ENCODE measurements at places on chromosomes 4 and X.

DNA sequence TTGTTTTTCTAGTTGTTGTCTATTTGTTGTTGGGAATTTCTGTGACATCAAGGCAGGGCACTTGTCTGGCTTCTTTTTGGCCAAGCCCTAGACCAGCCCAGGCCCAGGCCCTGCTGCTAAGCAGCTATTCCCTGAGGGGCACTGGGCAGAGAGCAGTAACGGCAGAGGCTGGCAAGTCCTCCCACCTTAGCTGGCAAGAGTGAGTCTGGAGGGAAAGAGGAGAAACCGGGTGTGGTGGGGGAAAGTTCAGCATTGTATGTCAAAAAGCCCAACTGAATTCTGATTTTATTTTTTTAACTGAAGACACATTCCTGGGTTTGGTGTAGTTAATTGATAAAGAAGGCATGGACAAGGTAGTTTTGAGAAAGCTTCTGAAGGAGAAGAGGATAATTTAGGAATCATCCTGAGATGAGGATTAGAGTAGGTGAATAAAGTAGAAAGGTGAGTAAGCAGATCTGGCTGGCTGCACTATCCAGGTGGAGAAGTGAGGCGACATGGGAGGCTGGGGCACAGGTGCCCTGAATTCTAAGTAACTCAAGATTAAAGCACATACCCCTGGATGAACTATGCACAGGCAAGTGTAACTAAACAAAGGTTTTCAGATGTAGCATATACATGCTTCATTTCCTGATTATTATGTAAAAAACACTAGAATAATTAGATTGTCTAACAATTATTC lies 57.4 kb downstream of the TAPT1 start:
- no peak for DNase-seq

- DNase-seq: no peak
These were observed 200.3 kb downstream of the PDGFC start for GRCh38 chr4:156771171-156771837.

- no peak for DNase-seq
These were observed 75.9 kb downstream of the COQ2 start for GRCh38 chr4:83208371-83209365.

DNA sequence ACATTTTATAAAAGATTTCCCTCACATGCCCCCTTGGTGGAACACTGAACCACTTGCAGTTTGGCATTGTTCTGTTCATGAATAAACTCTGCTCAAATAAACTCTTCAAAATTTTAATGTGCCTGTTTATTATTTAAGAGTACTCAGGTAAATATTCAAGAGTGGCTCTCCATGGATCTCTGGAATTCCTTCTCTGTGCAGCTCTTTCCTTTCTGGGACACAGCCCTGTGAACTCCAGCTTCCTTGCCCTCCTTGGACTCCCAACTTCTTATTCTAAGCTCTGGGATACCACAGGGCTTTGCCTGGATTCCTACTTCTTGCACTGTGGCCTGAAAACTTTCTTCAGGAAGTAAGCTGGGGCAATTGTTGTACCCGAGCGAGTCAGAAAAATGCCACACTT lies 8.3 kb downstream of the BEX3 start:
- no peak for DNase-seq

- no peak for DNase-seq
These were observed 84.2 kb downstream of the SORCS2 start for GRCh38 chr4:7276515-7276914.

DNA sequence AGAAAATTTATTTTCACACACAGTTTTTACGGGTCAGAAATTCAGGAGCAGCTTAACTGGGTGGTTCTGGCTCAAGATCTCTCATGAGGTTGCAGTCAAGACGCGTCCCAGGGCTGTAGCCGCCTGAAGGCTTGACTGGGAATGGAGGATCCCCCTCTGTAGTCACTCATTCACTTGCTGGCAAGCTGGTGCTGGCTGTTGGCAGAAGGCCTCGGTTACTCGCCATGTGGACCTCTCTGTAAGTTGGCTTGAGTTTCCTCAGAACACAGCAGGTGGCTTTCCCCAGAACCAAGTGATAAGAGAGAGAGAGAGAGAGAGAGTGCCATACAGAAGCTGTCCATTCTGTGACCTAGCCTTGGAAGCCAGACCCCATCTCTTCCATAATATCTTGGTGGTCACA lies 132.8 kb downstream of the DCLK2 start:
- no peak for DNase-seq

DNA sequence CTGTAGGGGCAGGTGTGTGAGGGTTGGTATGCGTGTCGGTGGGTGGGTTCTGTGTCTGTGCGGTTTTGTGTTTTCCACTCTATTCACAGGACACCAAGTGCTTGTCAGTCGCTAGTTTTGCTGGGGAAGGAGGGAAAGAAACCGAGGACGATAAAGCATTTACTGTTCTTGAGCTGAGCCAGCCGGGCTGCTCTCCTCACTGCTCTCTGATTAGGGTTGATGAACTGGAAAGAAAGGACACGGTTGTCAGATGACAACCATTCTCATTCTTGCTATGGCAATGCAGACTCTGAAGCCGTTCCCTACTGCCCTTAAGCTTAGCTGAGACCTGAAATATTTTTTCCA lies 832 bp downstream of the EGFL6 start:
- no peak for DNase-seq

DNA sequence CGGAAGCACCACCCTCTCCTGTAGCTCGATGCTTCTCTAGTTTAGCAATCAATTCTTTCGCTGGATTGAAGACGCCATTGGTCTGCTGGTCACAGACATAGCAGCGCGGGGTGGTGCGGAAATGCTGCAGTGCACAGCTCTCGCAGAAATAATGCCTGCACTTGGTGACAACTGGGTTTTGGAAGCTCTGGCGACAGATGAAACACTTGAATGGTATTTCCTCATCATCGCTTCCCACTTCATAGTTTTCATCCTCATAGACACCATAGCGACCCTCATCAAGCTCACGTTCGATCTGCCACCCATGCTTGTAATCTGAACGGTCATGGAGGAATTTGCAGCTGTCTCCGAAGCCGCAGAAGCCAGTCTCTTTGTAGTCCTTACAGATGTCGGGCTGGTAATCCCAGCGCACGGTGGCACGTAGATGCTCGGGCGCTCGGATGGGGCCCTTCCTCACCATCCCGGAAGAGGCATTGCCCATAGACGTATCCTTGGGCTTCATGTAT lies 854 bp downstream of the RNF113A start:
- no peak for DNase-seq

- no peak for DNase-seq
These were observed 17.3 kb upstream of the TBC1D14 start for GRCh38 chr4:6892190-6892908.

DNA sequence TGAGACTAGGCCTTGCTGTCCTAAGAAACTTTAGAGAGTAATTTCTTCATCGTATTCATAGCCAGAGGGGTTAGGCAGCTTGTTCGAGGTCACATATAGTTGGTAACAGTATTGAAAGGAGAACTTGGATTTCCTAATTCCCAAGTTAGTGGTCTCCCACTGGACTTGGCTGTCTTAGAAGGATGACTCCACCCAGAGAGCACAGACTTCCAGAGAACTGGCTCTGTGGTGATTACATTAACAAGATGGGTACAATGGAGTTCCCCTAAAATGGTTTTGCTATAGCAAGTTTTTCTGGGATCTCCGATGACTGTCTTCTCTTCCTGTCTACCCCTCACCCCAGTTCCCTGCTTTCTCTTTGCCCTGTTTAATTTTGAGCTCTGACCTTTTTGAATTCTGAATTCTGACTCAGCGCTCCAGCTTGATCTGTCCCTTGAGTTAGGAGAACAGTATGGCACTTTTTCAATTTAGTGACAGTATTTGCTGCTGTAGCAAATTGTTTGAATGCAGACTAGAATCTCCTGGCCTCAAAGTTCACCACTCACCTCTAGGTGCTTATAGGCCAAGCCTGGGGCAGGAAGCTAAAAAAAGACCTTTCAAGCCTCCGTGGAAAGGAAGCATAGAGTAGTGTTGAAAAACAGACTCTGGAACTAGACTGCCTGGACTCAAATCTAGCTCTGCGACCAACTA lies 6.9 kb downstream of the MSN start:
- DNase-seq: no peak

GRCh38 chrX:9604111-9604907 lies 139.5 kb downstream of the TBL1X start:
- no peak for DNase-seq

DNA sequence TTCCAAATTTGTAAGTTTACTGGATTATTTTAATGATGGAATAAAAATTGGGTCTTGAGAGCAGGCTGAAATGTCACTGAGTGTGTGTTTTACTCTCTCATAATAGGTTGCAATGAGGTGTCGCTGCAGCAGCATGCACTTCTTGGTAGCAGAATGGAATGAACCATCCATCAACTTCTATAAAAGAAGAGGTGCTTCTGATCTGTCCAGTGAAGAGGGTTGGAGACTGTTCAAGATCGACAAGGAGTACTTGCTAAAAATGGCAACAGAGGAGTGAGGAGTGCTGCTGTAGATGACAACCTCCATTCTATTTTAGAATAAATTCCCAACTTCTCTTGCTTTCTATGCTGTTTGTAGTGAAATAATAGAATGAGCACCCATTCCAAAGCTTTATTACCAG lies 2.6 kb downstream of the SAT1 start:
- DNase-seq: no peak

- no peak for DNase-seq
These were observed 25.1 kb upstream of the ANKRD50 start for GRCh38 chr4:124737619-124738018.

DNA sequence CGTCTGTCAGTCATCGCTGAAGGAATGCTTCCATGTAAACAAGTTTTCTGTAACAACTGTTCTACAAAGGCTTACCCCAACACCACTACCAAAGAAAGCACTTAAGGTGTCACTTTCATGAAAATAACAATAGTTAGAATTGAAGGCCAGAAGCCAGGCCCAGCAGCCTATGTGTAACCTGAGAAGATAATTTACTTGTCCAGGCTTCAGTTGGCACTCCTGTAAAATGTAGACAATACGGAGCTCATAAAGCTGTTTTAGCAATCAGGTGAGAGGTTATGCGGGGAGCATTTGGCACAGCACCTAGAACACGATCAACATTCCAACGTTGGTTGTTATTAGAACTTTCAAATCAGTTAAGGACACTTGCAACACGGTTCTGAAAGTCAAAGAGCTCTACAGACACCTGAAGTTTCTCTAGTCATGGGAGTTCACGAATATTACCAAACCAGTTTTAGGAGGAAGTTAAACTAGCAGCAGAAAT lies 15.7 kb downstream of the ADGRA3 start:
- no peak for DNase-seq

DNA sequence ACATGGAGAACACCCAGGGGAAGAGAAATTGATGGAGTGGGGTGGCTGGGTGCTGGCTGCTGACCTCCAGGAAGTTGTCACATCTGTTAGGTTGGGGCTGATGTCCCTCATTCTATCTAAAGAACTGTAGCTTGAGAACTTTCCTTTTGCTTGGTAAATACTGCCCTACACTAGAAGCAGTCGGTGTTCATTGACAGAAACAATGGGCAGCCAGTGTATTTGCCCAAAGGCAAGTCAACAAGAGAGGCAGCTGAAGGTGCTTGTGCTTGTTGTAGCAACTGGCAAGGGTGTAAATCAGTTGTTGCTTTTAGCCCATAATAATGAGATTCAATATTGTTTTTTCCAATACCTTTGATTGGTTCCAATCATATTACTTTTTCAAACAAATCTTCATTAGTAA lies 956 bp downstream of the TMEM154 start:
- no peak for DNase-seq

DNA sequence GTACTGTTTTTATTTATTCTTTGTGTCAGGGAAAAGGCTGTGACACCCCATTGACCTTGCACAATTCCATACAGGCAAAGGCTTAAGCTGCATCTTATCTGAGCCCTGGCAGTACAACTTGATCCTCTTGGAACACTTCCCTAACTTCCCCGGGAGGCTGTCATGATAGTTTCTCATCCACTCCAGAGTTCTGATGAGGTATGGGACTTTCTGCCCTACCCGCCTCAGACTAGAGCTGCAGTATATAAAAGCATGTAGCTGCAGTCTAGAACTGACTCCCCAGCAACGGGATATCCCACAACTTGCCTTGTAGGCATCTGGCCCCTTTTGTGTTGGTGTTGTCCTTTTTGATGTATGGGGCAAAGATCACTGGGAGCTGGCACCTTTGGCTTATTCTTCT lies 72.7 kb downstream of the FNIP2 start:
- no peak for DNase-seq

GRCh38 chr4:28167411-28167810 lies 1306.8 kb downstream of the STIM2 start:
- no peak for DNase-seq

Measured in activated CD4-positive, alpha-beta T cell treated with anti-CD3 and anti-CD28 coated beads, Interleukin-2, amount 50 U/mL, for 24 hours (primary cell).